SK-N-DZ (cell line): ENCODE measurements at places on chromosomes 5 and 9.

- DNase-seq: no peak
Observed at GRCh38 chr9:16262477-16263261, 607.8 kb downstream of the BNC2 start.

DNA sequence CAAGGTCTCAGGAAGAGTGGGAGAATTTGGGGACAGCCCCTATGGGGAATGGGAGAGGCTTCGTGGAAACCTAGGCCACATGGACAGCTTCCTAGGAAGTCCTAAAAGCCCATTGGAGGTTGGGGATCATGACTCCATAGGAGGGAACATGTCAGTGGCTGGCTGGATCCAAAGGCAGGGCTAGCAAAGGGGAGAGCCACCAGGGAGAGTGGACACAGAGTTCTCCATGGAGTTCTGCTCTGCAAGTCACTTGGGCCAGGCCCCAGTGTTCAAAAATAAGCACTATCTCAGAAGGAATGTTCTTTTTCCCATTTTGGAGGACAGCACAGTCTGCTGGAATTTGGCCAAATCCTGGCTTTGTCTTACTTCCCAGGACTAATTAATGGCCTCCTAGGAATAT, 140.6 kb upstream of the RAD23B start:
- no peak for DNase-seq

DNA sequence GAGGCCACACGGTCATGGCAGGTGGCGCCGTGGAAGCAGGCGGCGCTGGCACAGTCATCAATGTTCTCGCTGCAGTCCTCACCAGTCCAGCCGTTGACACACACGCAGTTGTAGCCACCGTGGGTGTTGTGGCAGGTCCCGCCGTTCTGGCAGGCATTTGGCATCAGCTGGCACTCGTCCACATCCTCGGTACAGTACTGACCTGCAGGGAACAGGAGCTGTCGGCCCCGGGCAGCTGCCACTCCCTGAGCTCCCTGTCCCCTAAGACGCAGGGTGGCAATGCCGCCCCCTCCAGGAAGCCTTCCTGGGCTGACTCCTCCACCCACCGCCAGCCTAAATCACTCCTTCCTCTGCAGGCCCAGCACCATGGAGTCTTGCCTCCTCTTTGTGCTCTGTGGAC, 27.2 kb downstream of the NOTCH1 start:
- no peak for DNase-seq

DNA sequence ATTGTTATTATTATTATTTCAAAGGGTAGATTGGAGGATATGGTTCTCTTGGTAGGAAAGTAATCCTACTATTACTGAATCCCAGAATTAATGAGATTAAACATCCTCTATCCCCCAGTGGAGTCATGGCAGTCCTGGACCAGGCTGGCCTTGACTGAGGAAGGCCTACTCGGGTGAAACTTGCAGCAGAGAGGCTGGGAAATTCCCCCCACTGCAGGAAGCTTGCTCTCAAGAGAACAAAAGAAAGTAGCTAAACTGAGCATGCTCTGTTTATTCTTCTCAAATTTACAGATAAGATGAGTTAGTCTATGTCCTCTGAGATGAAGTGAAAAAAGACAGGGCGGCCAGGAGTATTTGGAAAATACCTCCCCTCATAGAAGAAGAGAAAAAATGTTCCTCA, 233.9 kb upstream of the RPS23 start:
- no peak for DNase-seq

GRCh38 chr9:77856615-77857014, 175.0 kb downstream of the GNAQ start:
- DNase-seq: no peak

DNA sequence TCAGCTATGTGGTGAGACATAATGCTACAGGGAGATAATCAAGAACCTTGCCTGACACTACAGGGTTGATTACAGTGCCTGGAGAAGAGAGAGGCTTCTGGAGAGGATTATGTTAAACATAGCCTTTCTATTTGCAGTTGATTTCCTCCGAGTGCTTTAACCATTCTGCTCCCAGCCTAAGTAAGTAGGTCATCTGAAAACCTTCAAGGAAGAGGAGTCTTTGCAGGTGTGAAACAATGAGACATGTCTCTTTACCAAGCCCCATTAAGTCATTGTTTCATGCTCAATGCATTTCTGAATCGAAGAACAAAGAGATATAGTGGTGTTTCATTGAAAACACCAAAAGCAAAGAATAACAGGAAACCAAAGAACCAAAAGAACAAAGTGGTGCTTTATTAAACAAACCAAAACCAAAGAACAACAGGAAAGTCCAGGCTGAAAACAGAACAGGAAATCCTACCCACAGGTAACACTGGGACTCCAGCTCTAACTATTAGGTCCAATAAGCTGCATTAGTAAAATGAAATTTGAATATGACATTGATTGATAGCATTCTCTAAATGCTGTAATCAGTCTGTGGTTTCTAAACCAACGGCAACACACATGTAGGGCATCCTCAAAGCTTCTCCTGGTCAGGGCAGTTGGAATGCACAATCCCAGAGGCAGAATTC, 113.3 kb upstream of the SPATA31D4 start:
- peak; percentile 47 for DNase-seq

DNA sequence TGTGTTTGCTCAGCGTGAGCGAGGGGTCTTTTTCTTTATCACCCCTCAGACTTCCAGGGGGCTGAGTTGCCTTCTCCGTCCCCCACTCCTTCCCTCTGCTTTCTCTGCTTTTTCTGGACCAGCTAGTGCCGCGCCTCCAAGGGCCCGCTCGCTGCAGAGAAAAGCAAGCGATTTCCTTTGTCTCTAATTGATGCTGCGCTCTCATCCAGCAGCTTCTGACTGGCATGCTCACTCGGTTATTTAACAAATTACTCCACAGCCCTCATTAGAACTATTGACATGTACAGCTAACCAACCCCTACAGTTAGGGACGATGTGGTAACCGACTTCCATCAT, 288.0 kb downstream of the ELAVL2 start:
- no peak for DNase-seq

DNA sequence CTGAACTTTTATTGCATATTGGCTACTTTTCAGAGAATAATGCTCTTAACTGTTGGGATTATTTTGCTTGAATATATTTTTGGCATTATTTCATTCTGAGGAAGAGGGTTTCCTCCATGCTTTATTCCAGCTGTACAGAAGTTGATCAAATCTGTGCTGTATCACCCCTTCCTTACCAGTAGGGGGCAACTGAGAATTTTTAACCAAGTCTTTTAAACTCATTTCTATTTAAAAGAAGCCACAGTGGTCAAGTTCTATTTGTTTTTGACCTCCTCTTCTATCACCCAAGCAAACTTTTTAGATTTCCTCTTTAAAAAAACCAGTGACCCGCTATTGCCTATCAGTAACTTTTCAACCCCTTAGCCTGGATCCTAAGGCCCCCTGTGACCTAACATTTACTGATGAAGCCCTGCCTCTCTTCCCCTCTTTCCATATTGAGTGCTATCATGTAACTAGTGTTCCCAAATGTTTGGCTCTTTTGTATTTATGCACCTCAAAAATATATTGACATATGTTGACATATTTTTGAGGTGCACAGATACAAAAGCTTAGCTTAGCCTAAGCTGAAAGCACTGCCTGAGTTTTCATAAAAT, 80.6 kb downstream of the FBXO4 start:
- no peak for DNase-seq
